ENCODE measurements at places on chromosomes 16 and 17.

GRCh38 chr17:29070781-29071180 is 27.8 kb downstream of the PIPOX start:
- no peak for DNase-seq

- DNase-seq: no peak
These were observed 486.9 kb upstream of the WSB1 start for GRCh38 chr17:26807024-26807423.

GRCh38 chr16:70512456-70512855 is 10.9 kb downstream of the COG4 start:
- no peak for DNase-seq

- no peak for DNase-seq
These were observed 323.6 kb downstream of the C16orf95 start for GRCh38 chr16:86993426-86994110.

- DNase-seq: no peak
These were observed 89.8 kb downstream of the C16orf95 start for GRCh38 chr16:87227296-87227951.

DNA sequence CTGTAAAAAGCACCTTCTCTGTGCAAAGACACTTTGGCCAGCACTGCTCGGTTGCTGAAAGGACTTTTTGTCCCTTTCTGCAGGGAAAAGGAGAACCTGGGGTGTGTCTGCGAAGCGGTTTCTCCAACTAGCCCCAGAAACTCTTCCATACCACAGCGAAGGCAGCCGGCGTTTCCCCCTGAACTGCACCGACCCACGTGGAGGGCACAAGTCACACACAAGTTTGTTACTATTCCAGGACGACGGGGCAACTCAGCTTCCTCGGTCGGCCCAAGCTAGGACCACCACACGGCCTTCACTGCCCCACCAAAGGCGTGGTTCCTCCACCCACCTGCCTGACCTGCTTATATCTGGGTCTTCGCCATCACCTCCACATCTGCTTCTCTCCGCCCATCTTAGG is 1.9 kb downstream of the RTN4RL1 start:
- no peak for DNase-seq

DNA sequence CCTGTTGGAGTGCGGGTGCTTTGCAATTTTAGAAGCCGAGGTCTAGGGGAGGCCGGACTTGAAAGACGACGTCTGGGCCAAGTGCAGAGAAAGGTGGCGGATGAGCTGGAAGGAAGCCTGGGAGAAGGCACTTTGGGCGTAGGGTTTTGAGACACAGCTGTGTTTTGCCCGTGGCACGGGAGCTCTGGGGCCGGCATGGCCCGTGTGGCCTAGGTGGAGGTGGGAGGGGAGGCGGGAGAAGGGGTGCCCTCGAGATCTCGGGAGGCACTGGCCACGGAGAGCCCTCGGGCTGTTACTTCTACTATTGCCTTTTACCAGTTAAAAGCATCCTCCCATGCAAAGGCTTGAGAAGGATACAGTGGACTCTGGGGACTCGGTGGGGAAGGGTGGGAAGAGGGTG is 161.9 kb downstream of the FOXL1 start:
- no peak for DNase-seq

All from stimulated activated CD4-positive, alpha-beta T cell treated with anti-CD3 and anti-CD28 coated beads, Interleukin-15, amount 100 ng/mL, for 48 hours (primary cell).